ENCODE measurements at places on chromosomes 5 and 9. TPM values are rescaled to one million over a fixed set of nuclear protein-coding genes. Genes with fewer than 3 reads are reported as not detected.

- DNase-seq, result peak; percentile 68
Measured at GRCh38 chr9:137046088-137046787, at the start of gene NPDC1. Gene NPDC1 (minus strand): TSS chr9:137046177. CDS start chr9:137045989, 188 bp downstream.

DNA sequence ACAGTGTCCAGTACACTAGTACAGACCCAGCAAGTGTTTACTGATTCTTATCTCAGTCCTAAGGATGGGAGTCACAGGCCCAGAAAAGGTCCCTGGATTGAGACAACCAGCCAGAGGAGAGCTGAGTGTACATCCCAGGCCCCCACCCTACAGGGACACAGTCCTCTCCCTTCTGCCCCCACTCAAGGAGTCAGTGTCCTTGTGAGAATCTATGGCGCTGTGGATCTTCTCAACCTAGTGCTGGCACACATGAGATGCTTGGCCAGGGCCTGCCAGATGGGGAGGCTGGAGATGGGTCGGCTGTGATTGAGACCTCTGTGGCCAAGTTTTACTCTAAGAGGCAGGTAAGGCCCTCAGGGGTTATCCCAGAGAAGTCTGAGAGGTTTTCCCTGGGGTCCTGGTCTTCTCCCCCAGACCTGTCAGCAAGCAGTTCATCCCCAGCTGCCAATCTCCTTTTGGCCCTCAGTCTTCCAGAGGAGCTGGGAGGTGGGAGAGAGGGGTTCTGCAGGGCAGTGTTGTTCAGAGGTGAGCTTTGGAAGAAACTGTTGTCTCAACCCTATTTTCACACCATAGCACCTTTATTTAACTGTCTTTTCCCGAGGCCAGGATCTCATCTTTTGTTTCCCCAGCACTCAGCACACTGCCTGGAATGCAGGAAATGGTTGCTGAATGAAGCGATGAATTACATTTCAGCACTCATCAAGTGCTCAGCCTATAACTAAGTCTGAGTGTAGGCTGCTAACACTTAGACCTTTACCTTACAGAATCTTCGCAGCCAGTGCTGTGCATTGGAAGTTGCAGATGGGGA lies 3.2 kb upstream of the NSD1 start:
- DNase-seq, result no peak

GRCh38 chr9:87071473-87071872 lies 124.2 kb upstream of the GAS1 start:
- no peak for DNase-seq

- no peak for DNase-seq
Measured at GRCh38 chr9:133524679-133525228, at the start of gene MYMK. Gene MYMK (minus strand): TSS chr9:133524959. CDS start chr9:133524844, 115 bp downstream.

GRCh38 chr9:97682242-97682641 lies 14.9 kb downstream of the XPA start:
- no peak for DNase-seq

- no peak for DNase-seq
Measured at GRCh38 chr9:86604741-86605140, 250.5 kb upstream of the TUT7 start.

DNA sequence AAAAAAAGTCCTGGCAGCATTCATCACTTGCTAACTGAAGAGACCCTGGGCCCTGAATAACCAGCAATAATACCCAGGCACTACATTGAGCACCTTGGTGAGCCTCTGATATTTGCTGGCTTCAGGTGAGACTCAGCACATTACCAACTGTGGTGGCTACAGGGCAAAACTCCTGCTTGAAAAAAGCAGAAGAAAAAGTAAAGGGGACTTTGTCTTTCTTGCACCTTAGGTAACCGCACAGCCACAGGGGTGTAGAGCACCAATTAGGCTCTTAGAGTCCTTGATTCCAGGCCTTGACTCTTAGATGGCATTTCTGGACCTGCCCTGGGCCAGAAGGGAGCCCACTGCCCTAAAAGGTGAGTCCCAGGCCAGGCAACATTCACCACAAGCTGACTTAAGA lies 269.5 kb downstream of the AUH start:
- DNase-seq, result no peak

- DNase-seq, result no peak
Measured at GRCh38 chr5:157598350-157598936, 22.9 kb upstream of the ADAM19 start.

GRCh38 chr9:128636556-128637530 lies 19.8 kb downstream of the DYNC2I2 start:
- DNase-seq, result no peak

- DNase-seq, result peak; percentile 36
Measured at GRCh38 chr9:131237931-131238401, 38.3 kb downstream of the FAM78A start.

DNA sequence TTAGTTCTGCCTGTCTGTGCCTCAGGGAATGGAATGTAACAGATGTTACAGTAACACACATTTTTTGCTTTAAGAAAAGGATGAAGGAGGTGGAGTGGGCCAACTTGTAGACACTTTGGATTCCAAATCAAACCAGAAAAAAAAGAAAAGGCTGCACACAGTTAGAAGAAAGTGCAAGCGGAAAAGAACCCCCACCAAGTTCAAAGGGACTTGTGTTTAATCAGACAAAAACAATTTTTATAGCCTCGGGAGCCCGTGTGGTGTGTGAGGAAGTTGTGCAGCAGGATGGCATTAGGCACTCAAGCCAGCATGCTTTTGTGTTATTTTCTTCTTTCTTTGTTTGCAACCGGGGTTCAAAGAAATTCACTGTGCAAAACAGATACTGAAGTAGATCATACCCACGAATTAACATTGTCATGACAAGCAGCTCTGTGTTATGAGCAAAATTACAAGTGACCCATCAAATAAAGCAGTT lies 189.5 kb downstream of the SEMA5A start:
- no peak for DNase-seq

DNA sequence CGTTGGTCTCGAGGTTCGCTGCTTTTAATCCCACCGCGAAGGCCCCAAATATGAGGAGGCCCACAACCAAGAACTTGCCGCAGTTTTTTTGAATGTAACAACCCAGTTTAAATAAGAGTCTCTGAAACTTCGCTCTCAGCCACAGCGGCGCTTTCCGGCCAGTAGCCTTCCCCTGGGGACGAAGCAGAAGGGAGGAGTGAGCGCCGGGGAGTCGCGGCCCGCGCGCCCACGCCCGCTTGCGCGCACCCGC lies 10.4 kb downstream of the PTCH1 start:
- no peak for DNase-seq

LCN6 gene
- 2.8 TPM for polyA plus RNA-seq

MYOT gene
- 2.2 TPM for polyA plus RNA-seq

Data from large intestine (tissue), 12 donors.